ENCODE measurements at places on chromosomes 5 and 9.

GRCh38 chr9:131731237-131731636 lies 8.6 kb downstream of the RAPGEF1 start:
- H3K27me3 ChIP-seq = no peaks in the 10 kb centered on the region
- H3K27ac ChIP-seq = no peak overlapping the region
- H3K4me1 ChIP-seq = peaks cover 55% of the 10 kb centered on the region
- peaks cover 2% of the 10 kb centered on the region for H3K36me3 ChIP-seq

DNA sequence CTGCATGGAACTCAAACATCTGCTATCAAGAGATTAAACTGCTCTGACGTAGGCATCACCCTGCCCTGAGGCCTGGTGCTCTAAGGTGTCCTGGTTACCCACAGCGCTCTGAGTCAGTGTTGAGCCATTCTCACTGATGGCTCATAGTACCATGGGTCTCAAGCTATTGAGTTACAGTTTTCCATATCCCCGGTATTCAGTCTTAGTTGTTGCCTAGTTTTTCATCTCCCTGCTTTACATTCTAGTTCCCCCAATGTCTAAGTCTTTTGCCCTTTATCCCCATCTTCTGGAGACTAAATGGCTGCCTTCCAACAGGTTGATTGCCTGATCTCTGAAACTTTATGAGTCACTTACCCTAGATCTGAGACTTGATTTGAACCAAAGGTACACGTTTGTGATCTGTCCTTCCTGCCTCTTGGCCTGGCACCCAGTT lies 161.2 kb upstream of the PTGER4 start:
- no peak for DNase-seq
- no peak overlapping the region for H3K4me3 ChIP-seq
- no peak overlapping the region for H3K27ac ChIP-seq
- H3K36me3 ChIP-seq = peaks cover 3% of the 10 kb centered on the region

- no peaks in the 10 kb centered on the region for H3K27me3 ChIP-seq
- no peak overlapping the region for H3K27ac ChIP-seq
- no peak overlapping the region for H3K4me3 ChIP-seq
- H3K36me3 ChIP-seq = no peaks in the 10 kb centered on the region
- no peak for DNase-seq
These were observed 19.7 kb upstream of the GDA start for GRCh38 chr9:72129271-72130156.

DNA sequence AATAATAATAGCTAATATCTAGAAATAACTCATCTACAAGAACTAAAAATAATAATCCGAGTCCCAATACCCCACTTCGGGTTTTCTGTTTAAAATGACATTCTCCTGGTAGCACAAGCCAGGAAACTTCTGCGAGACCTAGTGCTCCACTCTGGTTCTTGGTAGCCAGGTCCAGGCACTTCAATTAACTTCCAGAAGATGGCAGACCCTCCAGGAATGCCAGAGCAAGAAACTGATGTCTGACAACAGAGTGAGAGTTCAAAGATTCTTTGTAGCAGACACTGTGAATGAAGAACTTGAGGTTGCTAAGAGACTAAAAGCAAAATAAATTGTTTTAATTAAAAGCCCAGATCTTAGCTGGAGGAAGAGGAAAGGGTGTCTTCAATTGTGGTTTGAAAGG lies 1963.3 kb upstream of the CDH9 start:
- peaks cover 5% of the 10 kb centered on the region for H3K4me1 ChIP-seq
- H3K27ac ChIP-seq = no peak overlapping the region
- no peak overlapping the region for H3K4me3 ChIP-seq
- no peak for DNase-seq

DNA sequence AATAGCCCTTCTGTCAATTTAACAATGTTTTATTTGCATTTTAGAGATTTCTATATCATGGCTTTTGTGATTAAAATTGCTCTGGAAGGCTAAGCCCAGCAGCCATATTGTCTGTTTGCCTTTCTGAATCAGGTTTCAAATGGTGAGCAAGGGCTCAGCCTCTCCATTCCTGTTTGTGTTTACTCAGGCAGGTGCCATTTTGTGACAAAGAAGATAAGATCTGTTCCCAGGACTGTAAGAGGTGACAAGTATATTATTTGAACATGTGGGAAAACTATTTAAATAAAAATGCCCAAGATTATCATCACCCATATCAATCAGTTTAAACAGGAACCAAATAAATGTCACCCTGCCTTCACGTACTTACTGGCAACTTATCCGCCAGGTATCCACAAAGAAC lies 641.3 kb upstream of the KLF4 start:
- no peak for DNase-seq
- no peaks in the 10 kb centered on the region for H3K4me1 ChIP-seq
- no peak overlapping the region for H3K4me3 ChIP-seq

GRCh38 chr5:100615362-100615761 lies 80.2 kb downstream of the FAM174A start:
- no peaks in the 10 kb centered on the region for H3K27me3 ChIP-seq
- no peak overlapping the region for H3K4me3 ChIP-seq
- H3K27ac ChIP-seq = no peak overlapping the region
- peaks cover 12% of the 10 kb centered on the region for H3K4me1 ChIP-seq

GRCh38 chr5:1524799-1525623 lies 1.3 kb upstream of the LPCAT1 start:
- H3K4me1 ChIP-seq = peaks cover 18% of the 10 kb centered on the region
- peak; percentile 36 for DNase-seq
- H3K27ac ChIP-seq = no peak overlapping the region
- no peaks in the 10 kb centered on the region for H3K27me3 ChIP-seq
- peak overlapping the region; percentile 53 for H3K4me3 ChIP-seq
- no peaks in the 10 kb centered on the region for H3K36me3 ChIP-seq

DNA sequence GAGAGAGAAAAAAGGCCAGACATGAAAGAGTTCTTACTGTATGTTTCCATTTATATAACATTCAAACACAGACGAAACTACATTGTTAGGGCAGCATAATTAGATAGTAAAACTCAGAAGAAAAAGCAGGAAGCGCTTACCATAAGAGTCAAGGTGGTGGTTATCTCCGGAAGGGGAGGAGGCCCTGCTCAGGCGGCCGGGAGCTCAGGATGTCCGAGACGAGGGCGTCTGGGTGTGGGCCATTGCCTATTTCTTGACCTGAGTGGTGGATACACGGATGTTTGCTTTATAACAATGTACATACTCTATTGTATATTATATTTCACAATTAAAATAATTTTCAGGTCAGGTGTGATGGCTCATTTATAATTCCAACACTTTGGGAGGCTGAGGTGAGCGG lies 80.9 kb upstream of the COL5A1 start:
- no peaks in the 10 kb centered on the region for H3K36me3 ChIP-seq
- H3K27me3 ChIP-seq = no peaks in the 10 kb centered on the region
- no peak for DNase-seq
- H3K27ac ChIP-seq = no peak overlapping the region
- no peak overlapping the region for H3K4me3 ChIP-seq

DNA sequence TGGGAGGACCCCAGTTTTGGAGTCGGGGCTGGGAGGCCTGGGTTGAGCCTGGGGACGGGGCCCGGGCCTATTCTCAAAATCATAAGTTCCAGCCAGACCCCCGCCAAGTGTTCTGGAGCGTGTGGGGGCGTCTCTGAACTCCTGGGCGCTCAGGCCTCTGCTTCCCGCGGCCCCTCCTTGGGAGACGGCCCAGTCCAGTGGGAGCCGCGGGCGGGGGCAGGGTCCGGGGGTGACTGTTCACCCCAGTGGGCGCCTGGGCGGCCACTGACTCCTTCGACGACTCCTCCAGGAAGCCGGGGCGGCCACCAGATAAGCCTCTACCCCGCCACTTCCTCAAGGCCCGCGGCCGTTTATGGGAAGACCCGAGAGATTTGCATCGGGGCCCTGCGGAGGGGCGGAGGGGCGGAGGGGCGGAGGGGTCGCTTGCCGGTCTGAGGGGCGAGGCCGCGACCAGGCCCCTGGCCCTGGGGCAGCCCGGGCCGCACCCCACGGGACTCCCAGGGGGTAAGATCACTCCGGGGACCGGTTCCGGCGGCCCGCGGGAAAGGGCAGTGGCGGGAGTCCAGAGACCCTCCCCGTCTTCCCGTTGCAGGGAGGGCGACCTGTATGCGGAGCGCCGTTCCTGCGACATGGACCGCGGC lies 655 bp downstream of the TOR4A start:
- H3K4me1 ChIP-seq = peaks cover 27% of the 10 kb centered on the region
- H3K4me3 ChIP-seq = peak overlapping the region; percentile 72
- no peak overlapping the region for H3K27ac ChIP-seq
- no peaks in the 10 kb centered on the region for H3K36me3 ChIP-seq
- no peak for DNase-seq

DNA sequence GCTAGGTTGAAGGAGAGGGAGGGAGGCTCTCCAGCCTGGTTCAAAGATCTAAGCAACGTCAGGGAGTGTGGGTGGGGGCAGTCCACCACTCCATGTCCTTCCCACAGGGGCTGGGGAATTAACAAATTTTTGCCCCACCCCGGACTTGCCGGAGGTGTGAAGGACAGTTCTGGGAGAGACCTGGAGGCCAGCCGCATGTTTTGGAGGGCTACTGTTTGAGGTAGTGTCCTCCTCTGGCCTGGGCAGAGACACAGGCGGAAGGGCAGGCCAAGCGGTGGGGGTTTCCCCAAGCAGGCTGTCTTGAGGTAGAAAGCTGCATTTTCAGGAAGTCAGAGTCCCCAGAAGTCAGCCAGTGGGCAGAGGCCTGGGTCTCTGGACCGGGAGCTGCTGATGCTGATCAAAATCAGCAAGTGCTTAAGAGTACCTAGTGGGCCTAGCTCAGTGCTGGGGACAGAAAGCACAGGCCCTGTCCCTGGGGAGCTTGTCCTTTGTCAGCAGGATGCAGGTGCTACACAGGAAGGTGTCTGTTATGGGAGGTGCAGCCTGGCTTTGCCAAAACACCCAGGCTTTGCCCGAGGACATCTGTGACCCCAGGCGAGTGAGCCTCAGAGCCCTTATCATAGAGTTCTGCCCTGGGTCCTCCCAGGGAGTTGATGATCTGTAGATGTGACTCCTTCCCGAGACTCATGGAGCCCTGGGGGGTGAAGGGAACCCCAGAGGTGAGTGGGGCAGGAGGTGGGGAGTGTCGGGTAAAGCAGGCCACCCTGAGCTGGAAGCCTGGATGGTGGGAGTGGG lies 18.5 kb downstream of the JADE2 start:
- H3K27me3 ChIP-seq = no peaks in the 10 kb centered on the region
- H3K27ac ChIP-seq = no peak overlapping the region
- peaks cover 5% of the 10 kb centered on the region for H3K36me3 ChIP-seq
- H3K4me1 ChIP-seq = peaks cover 6% of the 10 kb centered on the region
- no peak for DNase-seq

DNA sequence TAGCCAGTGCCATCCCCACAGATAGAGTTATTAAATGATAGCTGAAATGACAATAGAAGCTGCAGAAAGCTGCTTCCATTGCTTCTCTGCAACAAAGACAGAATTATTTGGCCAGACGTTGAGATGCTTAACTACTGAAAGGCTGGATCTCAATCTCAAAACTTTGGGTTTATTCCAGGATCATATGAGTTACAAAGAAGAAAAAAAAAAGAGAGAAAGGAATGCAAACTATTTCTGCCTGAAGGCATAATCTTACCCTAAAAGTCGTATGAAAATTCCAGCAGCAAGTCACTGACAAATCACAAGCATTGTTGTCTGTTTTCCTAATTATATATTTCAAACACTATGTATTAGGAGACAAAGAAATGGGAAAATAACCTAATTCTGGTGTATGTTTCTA lies 12.8 kb upstream of the TYRP1 start:
- no peaks in the 10 kb centered on the region for H3K27me3 ChIP-seq
- DNase-seq = no peak
- H3K4me3 ChIP-seq = no peak overlapping the region
- H3K27ac ChIP-seq = peak overlapping the region; percentile 90
- peaks cover 5% of the 10 kb centered on the region for H3K36me3 ChIP-seq

- H3K27ac ChIP-seq = no peak overlapping the region
- H3K4me3 ChIP-seq = no peak overlapping the region
- peaks cover 9% of the 10 kb centered on the region for H3K36me3 ChIP-seq
- no peak for DNase-seq
- H3K4me1 ChIP-seq = peaks cover 20% of the 10 kb centered on the region
These were observed 64.7 kb upstream of the ORM1 start for GRCh38 chr9:114258218-114258617.

All from mesothelial cell of epicardium (in vitro differentiated cells).